ENCODE measurements at places on chromosomes 7 and 10. TPM values are rescaled to one million over a fixed set of nuclear protein-coding genes. Genes with fewer than 3 reads are reported as not detected.

URGCP gene
- 36.0 TPM for total RNA-seq

HYCC1 gene
- 43.4 TPM for total RNA-seq

- no peaks in the 10 kb centered on the region for H3K27me3 ChIP-seq
- H3K4me3 ChIP-seq: no peak overlapping the region
- no peak overlapping the region for H3K27ac ChIP-seq
These were observed 95.4 kb upstream of the SHH start for GRCh38 chr7:155907450-155908200.

GRCh38 chr10:127257395-127257794, 61.0 kb upstream of the INSYN2A start:
- no peak for DNase-seq
- H3K27ac ChIP-seq: no peak overlapping the region
- H3K4me3 ChIP-seq: no peak overlapping the region

All from Caco-2 (cell line).